ENCODE measurements at places on chromosomes 13 and 19.

DNA sequence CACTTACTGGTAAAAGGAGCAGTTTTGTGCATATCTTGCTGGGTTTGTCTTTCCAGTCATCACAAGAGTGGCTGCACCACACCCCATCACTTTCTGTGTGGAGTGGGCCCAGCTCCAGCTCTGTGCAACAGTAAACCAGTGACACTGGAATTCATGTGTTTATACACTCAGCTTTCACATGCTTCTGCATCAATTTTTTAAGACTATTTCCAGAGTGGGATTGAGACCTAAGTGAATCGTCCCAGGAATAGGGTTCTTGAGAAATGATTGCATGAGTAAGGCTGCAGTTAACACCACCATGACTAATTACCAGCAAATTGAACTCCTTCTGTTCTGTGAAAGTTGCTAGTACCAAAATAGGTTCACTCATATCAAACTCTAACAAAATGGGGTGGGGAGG, 5.3 kb upstream of the CFAP97D2 start:
- DNase-seq, result no peak

GRCh38 chr13:24032674-24033073, 127.8 kb upstream of the SPATA13 start:
- no peak for DNase-seq

DNA sequence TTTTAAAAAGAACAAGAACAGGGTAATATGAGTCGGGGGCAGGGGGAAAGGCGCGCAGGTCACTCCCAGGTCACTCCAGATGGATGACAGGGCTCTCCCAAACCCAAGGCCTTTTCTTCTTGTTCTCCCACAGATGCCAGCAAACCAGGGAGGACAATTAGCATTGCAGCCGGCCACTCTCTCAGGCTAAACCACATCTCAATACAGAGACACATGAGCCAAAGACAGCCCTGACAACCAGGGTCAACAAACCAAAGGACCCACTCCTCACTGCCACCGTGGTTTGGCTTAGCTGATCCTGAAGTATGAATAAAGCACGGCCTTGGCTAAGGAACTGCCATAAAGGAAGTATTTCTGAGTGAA, 47.3 kb downstream of the LATS2 start:
- DNase-seq, result no peak

- DNase-seq, result no peak
These were observed 3.1 kb downstream of the KLF5 start for GRCh38 chr13:73061876-73062275.

GRCh38 chr13:73857106-73857505, 277.1 kb downstream of the KLF12 start:
- DNase-seq, result no peak

DNA sequence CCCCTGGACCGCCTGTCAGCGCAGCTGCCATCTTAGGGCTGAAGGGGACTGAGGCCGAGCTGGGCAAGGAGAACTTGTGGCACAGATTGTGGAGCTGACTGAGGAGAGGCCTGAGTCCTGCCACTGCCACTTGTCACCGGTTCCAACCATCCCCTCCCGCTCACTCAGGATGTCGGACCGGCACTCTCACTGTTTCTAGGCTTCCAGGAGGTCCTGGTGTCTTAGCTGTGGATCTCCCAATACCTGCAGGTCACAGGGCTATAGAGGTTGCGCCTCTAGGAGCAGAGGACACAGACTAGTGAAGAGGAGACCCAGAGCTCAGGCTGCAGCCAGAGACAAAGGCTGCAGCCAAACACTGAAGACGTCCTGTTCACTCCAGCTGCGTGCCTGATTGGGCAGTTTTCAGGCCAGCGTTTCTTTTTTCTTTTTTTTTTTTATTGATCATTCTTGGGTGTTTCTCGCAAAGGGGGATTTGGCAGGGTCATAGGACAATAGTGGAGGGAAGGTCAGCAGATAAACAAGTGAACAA, 15.3 kb upstream of the ZNF486 start:
- no peak for DNase-seq

GRCh38 chr19:35164418-35164817, 9.9 kb downstream of the FXYD5 start:
- DNase-seq, result no peak

GRCh38 chr19:19300613-19301012, 19.7 kb downstream of the SUGP1 start:
- DNase-seq, result no peak

DNA sequence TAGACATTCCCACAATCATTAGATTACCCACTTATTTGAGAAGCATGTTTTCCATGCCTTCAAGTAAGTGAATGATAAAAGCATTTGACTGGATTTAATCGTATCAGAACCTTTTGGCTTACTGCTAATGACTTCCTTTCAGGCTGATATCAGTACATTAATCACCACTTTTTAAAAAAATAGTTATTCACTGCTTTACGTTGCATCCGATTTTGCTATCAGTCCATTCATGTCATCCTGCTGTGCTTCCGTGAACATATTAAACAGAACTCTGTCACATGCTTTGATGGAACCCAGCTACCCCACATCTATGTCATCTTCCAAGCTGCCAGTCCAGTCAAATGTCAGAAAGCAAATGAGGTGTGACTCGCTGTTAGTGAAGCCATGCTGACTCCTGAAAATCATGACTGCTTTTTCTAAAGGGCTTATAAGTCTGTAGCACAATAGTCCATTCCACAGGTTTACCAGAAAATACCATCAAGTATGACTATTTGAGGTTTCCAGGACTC, 440.9 kb downstream of the IRS2 start:
- DNase-seq, result no peak

- DNase-seq, result no peak
These were observed 134.1 kb downstream of the URI1 start for GRCh38 chr19:30076101-30076551.

GRCh38 chr13:78401873-78402707, 201.3 kb downstream of the POU4F1 start:
- DNase-seq, result no peak

GRCh38 chr19:10887616-10888367, 16.4 kb downstream of the CARM1 start:
- DNase-seq, result no peak

- DNase-seq, result peak; percentile 64
These were observed 3.2 kb upstream of the LGALS13 start for GRCh38 chr19:39599116-39599515.

DNA sequence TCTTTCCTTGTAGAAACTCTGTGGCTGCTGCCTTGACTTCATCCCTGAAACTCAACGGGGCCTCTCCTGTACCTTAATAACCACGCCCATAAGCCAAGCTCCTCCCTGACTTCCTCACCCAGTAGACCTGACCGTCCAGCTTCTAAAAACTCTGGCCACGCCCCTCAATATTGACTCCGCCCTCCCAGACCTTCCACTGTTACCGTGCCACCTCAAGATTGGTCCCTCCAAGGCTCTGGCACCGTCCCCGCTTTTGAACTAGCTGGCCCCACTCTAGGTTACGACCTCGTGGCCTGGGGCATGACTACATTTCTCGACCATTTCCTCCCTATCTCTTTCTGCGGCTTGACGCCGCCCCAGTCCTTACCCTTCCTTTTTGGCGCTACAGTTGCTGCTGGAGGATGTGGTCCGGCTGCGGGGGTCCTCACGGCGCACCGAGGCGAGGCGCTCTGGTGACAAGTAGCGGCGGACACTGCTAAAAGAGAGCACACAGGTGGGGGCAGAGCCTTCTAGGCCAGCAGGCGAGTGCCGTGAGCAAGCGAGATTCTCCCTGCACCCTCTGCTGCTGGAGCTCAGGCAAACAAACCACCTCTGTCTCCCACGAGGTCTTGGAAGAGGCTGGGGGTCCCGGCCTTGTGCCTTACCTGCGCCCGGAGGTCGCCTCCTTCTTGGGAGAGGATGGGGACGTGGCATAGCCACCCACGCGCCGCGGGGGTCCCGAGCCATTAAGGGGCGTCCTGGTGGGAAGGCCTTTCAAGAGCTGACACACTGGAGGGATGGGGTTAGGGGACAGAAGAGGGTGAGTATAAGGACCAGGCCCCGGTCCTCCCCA, 2.3 kb upstream of the EML2 start:
- peak; percentile 99 for DNase-seq

GRCh38 chr19:17737690-17738153, 13.6 kb upstream of the FCHO1 start:
- DNase-seq, result no peak

DNA sequence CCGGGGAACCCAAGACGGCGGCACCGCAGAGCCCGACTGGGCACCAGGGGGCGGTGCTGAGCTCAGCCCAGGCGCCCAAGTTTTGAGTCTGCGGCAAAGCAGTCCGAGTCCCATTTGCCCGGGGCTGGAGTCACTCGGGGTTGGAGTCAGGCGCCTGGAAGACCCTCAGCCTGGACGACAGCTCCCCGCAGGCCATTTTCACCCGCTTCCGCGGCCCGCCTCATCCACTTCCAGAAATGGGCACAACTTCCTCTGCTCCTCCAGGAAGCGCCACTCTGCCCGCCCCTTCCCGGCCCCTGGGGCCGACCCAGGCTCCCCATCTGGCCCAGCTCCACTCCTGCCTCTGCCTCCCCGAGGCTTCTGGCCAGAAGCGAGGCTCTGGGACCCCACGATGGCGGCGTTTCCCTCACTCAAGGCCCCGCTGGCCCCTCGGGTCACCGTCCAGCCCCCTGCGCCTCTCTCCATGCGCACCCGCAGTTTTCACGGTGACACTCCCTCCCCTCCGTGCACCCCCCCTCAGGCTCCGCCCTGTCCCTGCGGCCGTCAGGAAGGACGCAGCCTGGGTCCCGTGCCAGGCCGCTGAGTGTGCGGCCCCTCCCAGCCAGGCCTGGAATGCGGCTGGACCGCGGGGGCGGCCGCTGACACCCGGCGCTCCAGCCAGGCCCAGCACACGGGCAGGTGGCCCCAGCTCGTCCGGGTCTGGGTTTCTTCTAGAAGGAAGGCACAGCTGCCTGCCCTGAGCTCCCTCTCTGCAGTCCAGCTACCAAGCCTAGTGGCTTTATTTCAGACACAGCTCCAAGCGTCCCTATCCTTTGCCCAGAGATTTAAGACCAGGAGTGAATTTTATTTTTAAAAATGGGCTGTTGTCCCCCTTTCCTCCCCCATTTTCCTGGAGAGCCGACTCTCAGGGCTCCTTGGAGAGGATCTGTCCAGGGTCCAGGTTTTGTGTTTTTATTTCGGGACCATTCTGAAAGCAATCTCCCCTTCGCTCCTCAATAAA, 4.7 kb downstream of the SERTAD1 start:
- peak; percentile 93 for DNase-seq

DNA sequence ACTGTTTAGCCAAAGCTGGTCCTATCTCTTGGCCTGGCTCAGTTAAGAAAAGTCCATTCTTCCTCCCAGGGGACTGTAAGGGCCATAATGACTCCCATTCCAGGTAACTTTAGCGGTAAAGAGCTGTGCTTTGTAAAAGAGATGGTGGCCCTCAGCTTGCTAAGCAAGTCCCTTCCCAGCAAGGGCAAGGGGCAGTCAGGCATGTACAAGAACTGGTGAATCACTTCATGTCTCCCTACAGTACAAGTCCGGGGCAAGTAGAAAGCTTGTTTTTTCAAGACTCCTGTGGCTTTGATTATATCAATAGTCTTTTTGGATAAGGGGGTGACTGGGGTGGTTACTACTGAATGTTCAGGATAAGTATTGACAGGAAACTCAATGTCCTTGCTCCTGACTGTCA, 88.9 kb downstream of the SLC25A15 start:
- DNase-seq, result no peak

DNA sequence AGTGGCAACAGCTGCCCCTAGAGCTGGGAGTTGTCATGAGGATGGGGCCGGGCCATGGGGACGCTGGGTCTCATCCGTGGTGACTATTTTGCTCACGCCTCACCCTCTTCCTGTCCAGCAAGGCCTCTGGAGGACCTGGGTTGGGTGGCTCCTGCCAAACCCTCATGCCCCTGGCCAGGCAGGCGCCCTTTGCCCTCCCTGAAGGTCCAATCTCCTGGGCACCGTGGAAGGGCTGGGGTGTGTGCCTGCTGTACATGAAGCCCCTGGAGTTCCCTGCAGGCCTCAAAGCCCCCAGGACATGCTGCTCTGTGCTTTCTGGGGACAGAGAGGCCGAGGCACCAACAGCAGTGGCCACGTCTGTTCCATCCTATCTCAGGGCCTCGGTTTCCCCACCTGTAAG, 13.8 kb downstream of the LRP3 start:
- no peak for DNase-seq

DNA sequence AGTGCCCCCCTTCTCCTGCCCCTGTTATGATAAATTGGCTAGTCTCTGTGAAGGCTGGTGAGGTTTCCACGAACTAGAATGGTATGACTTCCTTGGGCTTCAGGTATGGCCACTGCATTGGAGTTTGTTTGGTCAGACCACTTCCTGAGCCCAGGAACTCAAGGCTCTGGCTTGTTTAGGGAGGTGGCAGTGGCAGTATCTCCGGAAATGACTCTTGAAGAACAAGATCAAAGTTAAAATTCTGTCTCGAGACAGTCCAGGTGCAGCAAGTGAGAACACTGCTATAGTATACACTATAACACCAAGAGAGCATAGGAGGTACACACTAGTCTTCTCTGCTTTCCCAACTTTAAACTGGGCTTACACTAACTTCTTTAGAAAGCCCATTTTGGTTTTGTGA, 309.1 kb downstream of the KLF12 start:
- DNase-seq, result no peak

- DNase-seq, result no peak
These were observed 102.3 kb upstream of the POSTN start for GRCh38 chr13:37700887-37701286.

DNA sequence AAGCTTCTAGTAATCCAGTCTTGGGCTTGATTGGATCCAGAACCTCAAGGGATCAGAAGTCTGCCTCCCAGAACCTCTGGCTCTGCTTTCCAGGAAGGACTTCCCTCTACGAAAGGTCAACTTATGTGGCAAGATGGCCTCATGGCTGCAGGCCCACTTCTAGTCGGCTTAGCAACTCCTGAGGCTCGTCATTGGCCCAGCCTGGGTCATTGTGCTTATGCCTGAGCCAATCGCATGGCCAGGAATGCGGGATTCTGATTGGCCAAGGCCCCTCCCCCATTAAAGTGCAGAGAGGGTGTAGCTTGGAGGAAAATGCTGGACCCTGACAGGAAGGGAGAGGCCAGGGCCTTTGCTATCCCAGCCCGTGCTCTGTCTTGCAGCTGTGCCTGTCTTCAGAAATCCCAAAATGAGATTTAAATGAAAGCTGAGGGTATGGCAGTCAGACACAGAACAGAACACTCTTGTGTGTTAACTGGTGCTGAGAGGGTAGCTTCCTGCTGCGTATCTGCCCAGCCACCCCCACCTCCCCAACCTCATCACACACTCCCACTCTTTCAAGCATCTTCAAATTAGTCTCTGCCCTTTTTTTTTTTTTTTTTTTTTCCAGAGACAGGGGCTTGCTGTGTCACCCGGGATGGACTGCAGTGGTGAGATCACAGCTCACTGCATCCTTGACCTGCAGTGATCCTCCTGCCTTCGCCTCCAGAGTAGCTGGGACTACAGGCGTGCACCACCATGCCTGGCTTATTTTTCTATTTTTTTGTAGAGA, 5.5 kb upstream of the CCNE1 start:
- peak; percentile 28 for DNase-seq

GRCh38 chr19:21398851-21399250, 1.9 kb downstream of the ZNF493 start:
- no peak for DNase-seq

- no peak for DNase-seq
These were observed 6.2 kb upstream of the SMG9 start for GRCh38 chr19:43760941-43761340.

DNA sequence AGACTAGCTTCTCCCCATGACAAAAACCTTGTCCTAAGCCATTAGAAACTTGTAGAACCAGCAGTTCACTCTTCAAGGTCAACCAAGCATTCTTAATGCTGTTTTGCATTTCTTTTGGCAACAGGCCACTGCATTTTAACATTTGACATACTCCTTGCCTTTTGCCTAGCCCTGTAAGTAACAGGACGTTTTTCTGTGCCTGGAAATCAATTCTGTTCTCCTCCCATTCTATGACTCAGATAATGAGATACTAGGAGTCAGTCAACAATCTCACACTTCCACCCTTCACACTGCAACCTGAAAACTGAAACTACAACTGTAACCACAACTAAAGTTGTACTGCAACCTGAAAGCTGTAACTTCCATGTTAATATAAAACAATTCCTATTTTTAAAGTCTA, 268.7 kb downstream of the MZT1 start:
- DNase-seq, result no peak
